MCF 10A (cell line): ENCODE measurements at places on chromosomes 5 and 9. TPM values are rescaled to one million over a fixed set of nuclear protein-coding genes. Genes with fewer than 3 reads are reported as not detected.

The ESM1 gene
- not detected in 2 replicates for total RNA-seq

The IFNA13 gene
- total RNA-seq = not detected in 2 replicates

The CER1 gene
- not detected in 2 replicates for total RNA-seq

The GCNT4 gene
- 1.4 and 1.8 TPM in 2 replicates for total RNA-seq
